ENCODE measurements at places on chromosomes 4 and X.

DNA sequence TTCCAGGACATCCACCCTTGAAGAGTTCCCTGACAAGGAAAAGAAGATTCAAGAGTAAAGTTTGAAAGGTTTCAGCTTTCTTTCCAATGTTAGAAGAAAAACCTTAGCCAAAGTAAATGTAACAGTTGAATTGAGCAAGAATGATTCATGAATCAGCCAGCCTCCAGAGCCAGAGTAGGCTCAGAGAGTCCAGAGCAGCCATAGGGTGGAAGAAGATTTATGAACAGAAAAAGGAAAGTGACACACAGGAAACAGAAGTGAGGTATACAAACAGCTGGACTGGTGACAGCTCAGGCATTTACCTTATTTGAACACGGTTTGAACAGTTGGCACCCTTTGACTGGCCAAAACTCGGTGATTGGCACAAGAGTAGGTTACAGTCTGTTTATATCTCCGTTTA is 63.2 kb downstream of the QDPR start:
- DNase-seq: no peak

- DNase-seq: no peak
Measured at GRCh38 chr4:160523231-160523630, 1420.4 kb downstream of the RAPGEF2 start.

DNA sequence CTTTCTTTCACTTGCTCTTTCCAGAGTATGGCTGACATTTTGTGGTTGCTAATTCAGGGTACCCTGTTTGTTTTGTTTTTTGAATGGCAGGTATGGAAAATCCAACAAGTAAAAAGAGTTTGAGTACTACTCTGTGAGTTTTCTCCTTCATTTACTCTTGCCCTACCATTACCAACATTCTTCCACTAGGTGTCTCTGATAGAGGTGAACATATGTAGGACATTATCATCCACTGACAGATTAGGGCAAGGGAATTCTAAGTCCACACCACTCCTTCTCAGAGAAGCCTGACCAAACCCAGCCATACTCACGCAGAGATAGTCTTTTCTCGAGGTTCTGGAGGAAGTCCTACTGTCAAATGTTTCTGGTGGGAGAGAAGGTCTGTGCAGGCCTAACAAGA is 36.7 kb upstream of the HDAC8 start:
- DNase-seq: no peak

DNA sequence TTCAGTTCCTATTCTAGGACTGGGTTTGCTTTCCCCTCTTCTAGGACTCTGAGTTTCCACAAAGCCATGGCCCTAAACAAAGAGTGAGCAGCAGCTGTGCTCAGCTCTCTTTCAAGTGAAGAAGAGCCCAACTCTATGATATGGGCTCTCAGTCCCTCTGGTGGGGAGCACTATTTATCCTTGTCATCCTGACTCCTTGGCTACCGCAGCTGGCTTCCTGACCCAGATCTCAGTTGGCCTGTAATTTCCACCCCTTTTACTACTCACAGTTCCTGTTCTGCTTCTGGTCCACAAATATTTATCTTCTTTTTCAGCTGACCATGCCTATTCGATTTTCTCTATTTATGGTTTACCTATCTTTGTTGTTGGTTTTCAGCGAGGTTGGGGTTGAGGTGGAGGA is 33.8 kb downstream of the F8 start:
- DNase-seq: no peak

DNA sequence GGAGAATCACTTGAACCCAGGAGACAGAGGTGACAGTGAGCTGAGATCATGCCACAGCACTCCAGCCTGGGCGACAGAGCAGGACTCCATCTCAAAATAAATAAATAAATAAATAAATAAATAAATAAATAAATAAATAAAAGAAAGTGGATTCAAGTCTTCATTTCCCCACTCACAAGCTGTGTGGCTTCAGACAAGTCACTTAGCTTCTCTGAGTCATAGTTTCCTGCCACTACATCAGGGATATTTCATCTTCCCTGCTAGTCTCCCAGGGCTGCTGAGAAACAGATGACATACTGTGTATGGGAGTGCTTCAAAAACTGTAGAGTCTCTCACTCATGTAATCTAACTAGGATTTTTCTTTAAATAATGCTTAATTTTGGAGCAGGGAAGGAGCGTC is 37.2 kb downstream of the TBC1D9 start:
- DNase-seq: no peak

Measured in retina (tissue), 1 donor.